ENCODE measurements at places on chromosomes 12 and 14. TPM values are rescaled to one million over a fixed set of nuclear protein-coding genes. Genes with fewer than 3 reads are reported as not detected.
A peak's percentile ranks its signal among the peaks of the same experiment; 100 is the strongest.

- DNase-seq, result no peak
These were observed 74.8 kb upstream of the FRMD6 start for GRCh38 chr14:51576879-51577278.

PSMC6 gene
- total RNA-seq, result 68.5 TPM

PRR4 gene
- 1.2 TPM for total RNA-seq

GRCh38 chr12:6384499-6385436, 806 bp downstream of the LTBR start:
- DNase-seq, result no peak

KRT75 gene
- total RNA-seq, result not detected

PPP1R12A gene
- total RNA-seq, result 62.9 TPM

GRCh38 chr12:1488908-1489381, 105.4 kb downstream of the FBXL14 start:
- no peak for DNase-seq

GRCh38 chr12:89970722-89971121, 262.1 kb upstream of the ATP2B1 start:
- no peak for DNase-seq

DNA sequence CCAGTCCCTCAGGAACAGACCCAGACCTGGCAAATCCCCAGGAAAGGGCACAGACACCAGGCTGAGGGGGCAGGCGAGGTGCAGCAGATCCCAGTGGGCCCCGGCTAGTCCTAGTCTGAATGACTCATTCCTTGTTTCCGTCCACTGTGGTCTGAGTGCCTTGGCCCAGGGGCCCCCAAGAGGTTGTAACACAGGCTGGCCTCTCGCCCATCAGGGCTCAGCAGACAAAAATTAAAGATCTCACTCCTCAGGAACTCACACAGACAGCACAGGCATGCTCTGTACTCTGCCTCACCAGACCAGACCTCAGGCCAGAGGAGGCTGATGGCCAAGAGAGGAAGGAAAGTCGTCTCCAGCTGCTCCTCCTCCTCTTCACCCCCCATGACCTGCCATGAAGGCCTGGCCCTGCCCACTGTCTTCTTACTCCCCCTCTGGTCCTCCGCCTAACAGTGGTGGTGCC, 7.7 kb upstream of the LTBP2 start:
- DNase-seq, result peak; percentile 67

AGAP2 gene
- 1.9 TPM for total RNA-seq

GRCh38 chr14:69700575-69700974, 66.4 kb upstream of the SRSF5 start:
- DNase-seq, result no peak

DNA sequence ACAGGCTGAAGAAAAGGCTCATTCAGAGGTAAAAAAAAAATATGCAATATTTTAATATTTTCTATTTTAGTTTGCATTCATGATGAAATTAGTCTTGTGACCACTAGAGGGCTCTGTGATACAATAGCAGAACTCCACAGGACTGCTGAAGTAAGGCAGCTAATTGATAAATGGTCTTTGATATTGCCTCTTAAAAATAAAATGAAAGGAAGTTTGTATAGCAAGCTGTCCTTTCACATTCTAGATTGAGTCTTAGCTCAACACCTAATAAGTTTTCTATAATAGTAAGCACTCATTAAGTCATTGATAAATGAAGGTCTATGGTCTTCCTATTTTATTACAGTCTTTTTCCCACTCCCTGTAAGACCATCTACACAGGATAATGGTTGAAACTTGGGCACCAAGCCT, 315.7 kb downstream of the NAV3 start:
- peak; percentile 10 for DNase-seq

DNA sequence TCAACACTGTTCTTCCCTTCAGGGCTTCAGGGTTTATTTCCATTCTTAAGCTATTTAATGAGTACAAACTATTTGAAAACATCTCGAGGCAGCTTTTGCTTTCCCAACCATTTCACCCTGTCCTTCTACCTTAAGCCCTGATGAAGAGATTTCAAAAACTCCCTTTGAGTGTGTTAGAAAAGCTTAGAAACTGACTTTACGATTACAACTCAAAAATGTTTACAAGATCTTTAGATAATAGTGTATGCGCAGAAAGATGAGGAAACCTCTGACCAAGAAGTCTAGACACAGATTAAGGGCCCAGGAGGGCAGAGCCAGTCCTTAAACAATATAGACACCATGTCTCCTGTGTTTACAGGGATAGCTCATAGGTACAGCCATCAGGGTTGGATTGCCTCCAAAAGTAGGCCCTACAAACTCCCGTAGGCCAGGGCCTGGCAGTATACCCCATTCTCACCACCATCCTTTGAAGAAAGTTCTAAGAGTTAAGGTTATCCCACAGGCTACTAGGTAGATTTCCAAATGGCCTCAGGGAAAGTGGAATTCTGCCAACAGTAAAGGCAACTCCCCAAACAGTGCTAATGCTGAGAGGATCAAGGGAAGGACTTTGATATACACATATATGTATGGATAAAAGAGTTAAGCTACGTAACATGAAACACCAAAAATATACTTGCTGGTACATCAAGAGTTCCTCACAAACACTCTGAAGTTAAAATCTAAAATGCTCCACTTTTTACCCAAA, 11.4 kb upstream of the SOS2 start:
- no peak for DNase-seq

ANO2 gene
- 10.5 TPM for total RNA-seq

- DNase-seq, result no peak
These were observed 260.8 kb downstream of the RASSF9 start for GRCh38 chr12:85575120-85576096.

TAS2R43 gene
- 0.71 TPM for total RNA-seq

DNA sequence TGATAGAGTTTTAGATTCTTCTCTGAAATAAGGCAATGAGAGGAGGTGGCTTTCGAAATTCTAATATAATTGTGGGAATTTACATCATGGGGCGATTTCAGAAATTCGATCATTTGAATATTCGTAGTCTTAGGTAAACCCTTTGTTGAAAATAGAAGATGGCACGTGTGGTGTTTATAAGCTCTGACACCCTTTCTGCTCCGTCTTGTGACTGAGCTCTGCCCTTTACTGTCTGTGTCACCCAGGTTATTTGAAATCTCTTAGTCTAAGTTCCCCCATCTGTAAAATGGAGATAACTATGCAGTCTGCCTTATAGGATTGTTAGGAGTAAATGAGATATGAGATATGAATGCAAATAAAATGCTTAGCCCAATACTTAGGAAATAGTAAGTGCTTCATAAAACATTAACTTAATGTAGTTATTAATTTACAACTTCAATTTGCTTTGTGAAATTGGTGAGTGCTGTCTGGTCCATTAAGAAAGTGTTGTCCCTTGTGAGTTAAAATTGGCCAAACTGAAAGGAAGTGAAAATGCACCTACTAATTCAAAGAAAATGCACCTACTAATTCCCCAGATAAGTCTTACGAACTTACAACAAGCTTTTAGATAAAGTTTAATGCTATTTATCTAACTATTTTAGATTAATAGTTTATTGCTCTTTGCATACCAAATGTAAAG, 1.5 kb downstream of the BMAL2 start:
- no peak for DNase-seq

DNA sequence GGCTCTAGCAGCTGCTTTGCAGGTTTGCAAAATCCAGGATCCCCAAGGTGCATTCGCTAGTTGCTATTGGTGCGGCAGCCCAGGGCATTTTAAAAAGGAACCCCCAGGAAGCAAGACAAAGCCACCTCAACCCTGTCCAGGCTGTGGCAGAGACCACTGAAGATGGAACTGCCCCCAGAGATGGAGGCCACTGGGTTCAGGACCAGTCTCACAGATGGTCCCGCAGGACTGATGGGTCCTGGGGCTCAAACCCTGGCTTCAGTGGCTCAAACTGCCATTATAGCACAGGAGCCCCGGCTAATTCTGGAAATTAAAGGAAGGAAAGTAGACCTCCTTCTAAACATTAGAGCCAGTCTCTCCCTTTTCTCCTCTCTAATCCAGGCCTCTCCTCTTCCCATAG, 79.8 kb upstream of the TSPAN11 start:
- no peak for DNase-seq

DNA sequence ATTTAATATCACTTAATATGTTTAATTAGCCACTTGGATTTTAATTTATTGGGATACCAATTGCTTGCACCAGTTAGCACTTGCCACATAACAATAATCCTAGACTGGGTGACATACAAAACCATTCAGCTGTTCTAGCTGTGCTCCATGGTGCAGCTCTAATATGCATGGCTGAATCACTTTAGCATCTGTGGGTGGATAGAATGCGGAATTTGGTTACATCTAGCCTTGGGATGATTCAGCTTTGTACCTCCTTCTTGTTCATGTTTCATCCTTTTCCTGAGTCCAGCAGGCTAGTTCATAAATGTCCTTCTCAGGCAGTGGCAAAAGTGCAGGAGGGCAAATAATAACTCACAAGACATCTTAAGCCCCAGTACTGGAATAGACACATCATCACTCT, 1263.0 kb downstream of the LRFN5 start:
- no peak for DNase-seq

GRCh38 chr14:39040529-39040928, 62.5 kb downstream of the SEC23A start:
- DNase-seq, result no peak

OR6C70 gene
- not detected for total RNA-seq

SAMD15 gene
- 2.2 TPM for total RNA-seq

DNA sequence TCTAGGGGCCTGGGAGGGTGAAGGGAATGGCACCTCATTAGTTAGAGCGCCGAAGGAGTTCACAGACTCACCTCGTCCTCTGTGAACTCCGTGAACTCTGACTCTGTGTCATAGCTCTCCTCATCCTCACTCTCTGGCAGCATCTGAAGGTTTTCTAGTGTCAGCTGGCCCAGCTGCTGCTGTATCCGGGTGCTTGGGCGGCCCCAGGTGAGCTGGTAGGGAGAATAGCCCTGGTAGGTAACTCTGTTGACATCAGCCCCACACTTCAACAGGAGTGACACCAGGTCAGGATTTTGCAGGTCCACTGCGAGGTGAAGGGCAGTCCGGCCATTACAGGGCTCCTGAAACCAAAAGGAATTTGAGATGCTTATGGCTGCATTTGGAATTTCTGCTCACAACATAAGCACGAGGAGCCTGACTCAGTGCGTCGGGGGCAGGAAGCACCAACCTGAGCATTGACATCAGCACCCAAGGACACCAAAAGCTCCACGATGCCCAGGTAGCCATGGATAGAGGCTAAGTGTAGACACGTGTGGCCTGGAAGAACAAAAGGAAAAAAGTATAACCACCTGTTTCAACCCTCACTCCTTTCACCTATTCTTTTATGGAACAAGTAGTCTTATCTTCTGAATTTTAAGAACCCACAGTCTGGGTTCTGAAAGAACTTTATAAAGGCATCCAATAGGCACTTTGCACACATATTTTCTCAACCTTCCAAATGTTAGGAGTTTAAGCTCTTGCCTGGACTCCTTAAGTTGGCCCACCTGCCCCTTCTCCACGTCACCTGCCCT, 2.0 kb downstream of the NFKBIA start:
- DNase-seq, result no peak

- DNase-seq, result no peak
These were observed 23.8 kb downstream of the CD163 start for GRCh38 chr12:7479771-7480170.

OAS3 gene
- total RNA-seq, result 47.5 TPM

KERA gene
- 0.26 TPM for total RNA-seq

- no peak for DNase-seq
These were observed 3.7 kb downstream of the ASB2 start for GRCh38 chr14:93972618-93973205.

DNA sequence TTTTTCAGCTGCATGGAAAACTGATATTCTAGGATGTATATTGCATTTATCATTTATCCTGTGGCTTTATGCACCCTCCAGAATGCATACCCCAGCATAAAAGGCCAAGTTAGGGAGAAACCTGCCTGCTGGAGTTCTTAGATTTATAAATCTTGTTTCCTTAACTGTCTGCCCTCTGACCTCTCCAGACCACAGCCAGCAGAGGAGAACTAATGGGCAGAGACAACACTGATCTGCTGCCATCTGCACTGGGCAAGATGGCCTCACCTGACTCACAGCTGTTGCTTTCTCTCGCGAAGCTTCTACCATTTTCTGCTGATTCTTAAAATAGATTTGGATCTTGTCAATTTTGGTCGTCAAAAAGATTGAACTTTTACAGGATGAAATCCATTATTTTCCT, 65.8 kb downstream of the PPP2R5C start:
- no peak for DNase-seq

GRCh38 chr14:77271113-77271710, at the start of gene NGB:
NGB (minus strand) TSS chr14:77271206; CDS start chr14:77270937, 269 bp downstream.
- no peak for DNase-seq

GRCh38 chr12:86799616-86800015, 543.4 kb upstream of the MGAT4C start:
- DNase-seq, result no peak

DNA sequence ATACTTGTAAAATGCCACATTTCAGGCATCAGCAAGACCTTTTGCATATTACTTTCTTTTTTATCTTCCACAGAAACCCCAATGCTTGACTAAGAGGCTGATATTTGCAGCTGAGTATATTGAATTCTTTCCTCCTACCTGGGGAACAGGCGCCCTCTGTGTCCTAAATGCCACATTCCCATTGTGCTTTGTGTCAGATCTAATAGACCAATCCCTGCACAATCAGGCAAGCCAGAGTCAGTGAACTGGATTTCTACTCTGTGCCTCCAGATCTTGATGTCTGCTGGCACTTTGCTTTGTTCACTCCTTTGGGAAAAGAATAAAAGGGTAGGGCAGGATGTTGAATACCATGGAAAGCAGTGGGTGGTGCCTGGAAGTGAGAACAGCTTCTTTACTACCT, 22.4 kb upstream of the TAS2R42 start:
- no peak for DNase-seq

DNA sequence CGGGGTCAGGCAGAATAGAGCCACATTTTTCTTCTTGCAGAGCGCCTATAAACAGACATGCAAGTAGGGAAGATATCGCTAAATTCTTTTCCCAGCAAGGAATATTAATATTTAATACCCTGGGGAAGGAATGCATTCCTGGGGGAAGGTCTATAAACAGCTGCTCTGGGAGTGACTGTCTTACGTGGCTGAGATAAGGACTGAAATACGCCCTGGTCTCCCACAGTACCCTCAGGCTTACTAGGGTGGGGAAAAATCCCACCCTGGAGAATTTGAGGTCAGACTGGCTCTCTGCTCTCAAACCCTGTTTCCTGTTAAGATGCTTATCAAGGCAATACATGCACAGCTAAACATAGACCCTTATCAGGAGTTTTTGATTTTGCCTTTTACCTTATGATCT, 262.3 kb downstream of the CEP128 start:
- no peak for DNase-seq

GRCh38 chr14:105050551-105050897, 14.7 kb downstream of the GPR132 start:
- peak; percentile 80 for DNase-seq

PLCZ1 gene
- not detected for total RNA-seq

- no peak for DNase-seq
These were observed 3.5 kb upstream of the PTPRO start for GRCh38 chr12:15318841-15319240.

GRCh38 chr14:34980337-34980900, 2.4 kb upstream of the SRP54 start:
- no peak for DNase-seq

All from left lung (tissue), 14 donors.